Glutamatergic neuron (in vitro differentiated cells): ENCODE measurements at places on chromosomes 1 and 21.

GRCh38 chr1:182083851-182084486 is 22.5 kb upstream of the ZNF648 start:
- DNase-seq = no peak

- no peak for DNase-seq
These were observed 46.7 kb downstream of the GALNT2 start for GRCh38 chr1:230113593-230114236.

GRCh38 chr1:87024936-87025540 is 110.6 kb downstream of the HS2ST1 start:
- no peak for DNase-seq

DNA sequence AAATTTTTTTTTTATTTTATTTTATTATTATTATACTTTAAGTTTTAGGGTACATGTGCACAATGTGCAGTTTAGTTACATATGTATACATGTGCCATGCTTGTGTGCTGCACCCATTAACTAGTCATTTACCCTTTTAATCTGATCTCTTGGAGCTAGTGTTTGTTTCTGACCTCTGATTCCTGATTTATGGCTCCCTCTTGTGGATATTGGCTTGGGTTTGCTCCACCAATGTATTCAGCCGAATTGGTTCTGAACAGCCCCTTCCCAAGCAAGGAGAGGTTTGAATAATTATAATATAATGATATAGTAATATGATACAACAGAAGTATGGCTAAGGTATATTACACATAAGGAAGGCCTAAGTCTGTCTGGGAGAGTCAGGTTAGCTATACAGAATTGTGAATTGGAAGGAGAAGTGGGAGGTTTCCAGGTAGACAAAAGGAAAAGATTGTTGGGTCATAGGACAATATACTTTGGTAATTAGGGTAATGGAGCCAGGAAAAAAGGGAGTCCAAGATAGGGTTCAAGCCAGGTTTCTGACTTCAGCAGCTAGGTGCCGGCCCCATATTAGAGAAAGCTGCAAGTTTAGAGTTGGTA is 53.1 kb upstream of the HMCN1 start:
- DNase-seq = no peak

DNA sequence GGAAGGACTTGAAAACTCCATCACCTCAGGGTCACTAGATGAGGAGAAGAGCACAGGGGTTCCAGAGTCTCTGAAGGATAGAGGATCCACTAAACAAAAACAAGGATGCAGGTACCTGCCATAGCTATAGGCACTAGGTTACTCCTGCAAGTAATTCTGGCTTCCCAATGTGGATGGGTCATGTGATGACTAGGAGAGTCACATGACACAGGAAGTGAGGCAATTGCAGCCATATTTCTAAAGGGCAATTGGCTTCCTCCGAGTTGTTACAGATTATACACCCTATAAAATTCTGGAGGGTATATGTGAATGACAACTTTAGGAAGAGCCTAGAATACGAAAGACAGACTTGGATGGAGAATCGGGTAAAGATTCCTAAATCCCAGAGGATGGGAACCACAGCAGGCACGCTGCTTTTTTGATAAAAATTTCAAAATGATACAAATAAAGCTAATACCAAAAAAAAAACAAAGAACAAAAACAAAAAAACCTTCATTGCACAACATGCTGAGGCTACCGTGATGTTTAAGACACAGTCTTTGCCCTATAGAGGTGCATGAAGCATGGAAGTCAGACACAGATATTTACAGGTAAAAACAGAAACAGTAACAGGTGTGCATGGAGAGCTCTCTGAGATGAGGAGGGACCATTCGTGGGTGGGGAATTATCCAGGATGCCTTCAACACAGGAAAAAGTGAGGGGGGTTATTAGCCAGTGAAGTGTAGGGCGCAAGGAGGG is 10.5 kb downstream of the MTX1 start:
- no peak for DNase-seq
